H4 (cell line): ENCODE measurements at places on chromosomes 6 and 20. TPM values are rescaled to one million over a fixed set of nuclear protein-coding genes. Genes with fewer than 3 reads are reported as not detected.

SEMG1 gene
- total RNA-seq, result not detected in 2 replicates

DNA sequence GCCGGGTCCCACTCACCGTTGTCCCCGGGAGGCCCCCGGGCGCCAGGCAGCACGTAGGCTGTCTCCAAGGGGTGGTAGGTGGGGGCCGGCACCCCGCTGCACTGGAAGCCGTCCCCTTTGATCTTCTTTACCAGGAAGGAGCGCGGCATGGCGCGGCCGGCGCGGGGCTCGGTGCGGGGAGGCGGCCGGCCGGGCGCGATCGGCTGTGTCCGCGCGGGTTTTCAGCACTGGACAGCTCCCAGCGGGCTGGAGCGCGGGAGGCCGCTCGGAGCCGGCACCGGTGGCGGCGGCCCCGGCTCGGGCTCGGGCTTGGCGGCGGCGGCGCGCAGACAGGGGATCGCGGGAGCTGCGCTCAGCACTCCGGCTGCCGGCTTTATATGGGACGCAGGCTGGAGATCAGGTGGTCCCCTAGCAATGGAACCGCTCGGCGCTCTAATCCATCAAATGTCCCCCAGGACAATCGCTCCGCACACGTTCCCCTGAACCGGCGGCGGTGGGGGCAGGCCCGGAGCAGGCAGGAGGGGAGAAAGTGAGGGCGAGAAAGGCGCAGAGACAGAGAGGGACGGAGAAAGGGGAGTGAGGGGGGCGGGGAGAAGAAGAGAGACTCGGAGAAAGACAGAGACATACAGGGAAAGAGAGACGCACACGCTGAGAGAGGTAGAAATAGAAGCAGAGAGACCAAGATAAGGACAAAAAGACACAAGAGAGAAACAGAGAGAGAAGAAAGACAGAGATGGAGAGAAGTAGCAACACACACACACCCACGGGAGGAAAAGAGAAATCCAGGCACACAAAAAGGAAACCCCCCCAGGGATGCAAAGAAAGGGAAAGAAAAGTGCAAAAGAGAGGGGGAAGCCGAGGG lies at the start of gene SCRT2:
Gene SCRT2, minus strand, starts transcription at position 350 of the 862 bp plus-strand sequence. Its CDS starts 201 bp downstream, at position 149.
- DNase-seq, result no peak

SYCP2 gene
- total RNA-seq, result 0.23 and 2.1 TPM in 2 replicates

DNA sequence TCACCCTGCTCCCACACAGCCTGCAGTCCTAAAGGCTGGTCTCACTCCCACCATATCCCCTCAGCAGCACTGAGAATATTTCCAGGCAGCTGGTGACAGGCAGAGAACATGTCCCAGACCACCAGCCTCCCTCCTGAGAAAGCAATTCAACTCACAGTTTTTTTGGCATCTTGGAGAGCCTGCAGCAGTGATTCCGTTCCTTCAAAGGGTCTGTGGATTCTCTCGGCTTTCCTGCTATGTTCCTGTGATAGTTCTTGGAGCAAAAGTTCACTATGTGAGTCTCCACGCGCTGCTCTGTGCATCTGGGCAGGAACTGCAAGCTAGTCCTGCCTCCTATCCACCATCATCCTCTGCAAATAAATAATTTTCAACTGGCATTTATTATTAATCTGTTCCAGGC lies 448.3 kb upstream of the HSF2 start:
- no peak for DNase-seq

DNA sequence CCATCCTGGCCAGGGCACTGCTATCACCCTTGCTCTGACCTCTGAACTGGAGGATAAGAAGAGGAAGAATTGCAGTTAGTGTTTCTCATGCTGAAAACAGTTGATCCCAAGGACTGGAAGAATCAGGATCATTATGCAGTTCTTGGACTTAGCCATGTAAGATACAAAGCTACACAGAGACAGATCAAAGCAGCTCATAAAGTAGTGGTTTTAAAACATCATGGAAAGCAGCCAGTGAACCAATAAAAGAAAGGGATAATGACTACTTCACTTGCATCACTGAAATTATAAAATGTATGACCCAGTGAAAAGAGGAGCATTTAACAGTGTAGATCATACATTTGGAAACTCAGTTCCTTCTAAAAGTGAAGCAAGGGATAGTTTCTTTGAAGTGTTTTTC lies 47.7 kb downstream of the DNAH8 start:
- DNase-seq, result no peak
